ENCODE measurements at places on chromosomes 5 and 9. TPM values are rescaled to one million over a fixed set of nuclear protein-coding genes. Genes with fewer than 3 reads are reported as not detected.

DNA sequence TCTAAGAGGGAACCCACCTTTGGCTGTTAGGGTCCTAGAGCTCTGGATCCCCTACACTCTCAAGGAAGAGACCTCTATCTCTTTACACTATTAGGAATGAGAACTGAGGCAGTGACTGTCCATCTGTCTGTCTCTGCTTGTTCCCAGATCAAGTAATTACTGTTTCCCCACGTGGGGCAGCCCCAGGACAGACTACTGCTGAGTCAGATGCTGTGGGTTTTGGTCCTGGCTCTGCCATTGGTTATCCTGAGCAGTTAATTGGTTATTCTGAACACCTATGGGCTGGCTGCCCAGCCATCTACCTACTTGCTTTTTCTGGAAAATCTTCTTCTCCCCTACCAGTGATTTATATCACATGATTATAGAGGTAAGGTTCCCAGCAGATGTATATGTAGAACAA, 33.3 kb downstream of the FBXO10 start:
- no peak for DNase-seq

- no peak for DNase-seq
Observed at GRCh38 chr9:24090566-24090965, 264.5 kb upstream of the ELAVL2 start.

GRCh38 chr9:99231711-99232110, 9.6 kb downstream of the SEC61B start:
- peak; percentile 37 for DNase-seq

Gene KLHL3
- 0.86 TPM for total RNA-seq

DNA sequence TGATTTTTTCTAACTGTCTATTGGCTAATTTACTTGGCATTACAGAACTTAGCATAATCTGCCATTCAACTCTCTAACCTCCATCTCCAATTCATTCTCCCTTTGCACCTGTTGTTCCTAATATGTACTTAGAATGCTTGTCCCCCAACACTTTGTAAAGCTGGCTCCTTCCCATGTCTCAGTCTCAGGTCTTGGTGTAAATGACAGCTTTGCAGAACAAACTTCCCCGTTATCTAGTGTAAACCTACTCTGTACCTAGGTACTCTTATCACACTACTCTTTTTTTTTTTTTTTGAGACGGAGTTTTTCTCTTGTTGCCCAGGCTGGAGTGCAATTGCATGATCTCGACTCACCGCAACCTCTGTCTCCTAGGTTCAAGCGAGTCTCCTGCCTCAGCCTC, 77.2 kb upstream of the CTNNA1 start:
- DNase-seq = no peak

Gene AMBP
- 0.84 TPM for total RNA-seq

Gene LECT2
- total RNA-seq = not detected

GRCh38 chr9:35730486-35730854, 1.5 kb downstream of the TLN1 start:
- DNase-seq = no peak

DNA sequence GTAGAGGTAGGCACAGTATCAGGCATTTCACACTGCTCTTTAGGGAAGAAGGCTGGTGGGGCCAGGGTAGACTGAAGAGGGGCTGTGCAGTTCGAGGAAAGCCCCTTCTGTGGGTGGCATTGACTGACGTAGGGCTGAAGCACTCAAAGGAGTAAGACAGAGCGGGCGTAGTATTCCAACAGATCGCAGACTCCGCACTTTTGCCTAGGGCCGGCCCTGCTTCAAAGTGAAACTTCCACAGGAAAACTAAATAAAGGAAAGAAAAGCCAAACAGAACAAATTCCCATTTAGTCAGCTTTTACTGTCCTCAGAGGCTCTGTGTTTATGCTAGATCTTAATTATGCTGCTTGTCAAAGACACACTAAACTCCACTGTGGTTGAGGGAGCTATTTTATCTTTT, 493.0 kb upstream of the WWC1 start:
- no peak for DNase-seq

Gene DOCK2
- 3.9 TPM for total RNA-seq
